Upper lobe of right lung (tissue), 1 donor: ENCODE measurements at places on chromosomes 5 and 9. TPM values are rescaled to one million over a fixed set of nuclear protein-coding genes. Genes with fewer than 3 reads are reported as not detected.

MYMK gene
- total RNA-seq, result not detected

EQTN gene
- total RNA-seq, result not detected

SOHLH1 gene
- total RNA-seq, result not detected

FAM219A gene
- total RNA-seq, result 28.8 TPM
